GM19239 (cell line): ENCODE measurements at places on chromosomes 12 and 14.
A peak's percentile ranks its signal among the peaks of the same experiment; 100 is the strongest.

DNA sequence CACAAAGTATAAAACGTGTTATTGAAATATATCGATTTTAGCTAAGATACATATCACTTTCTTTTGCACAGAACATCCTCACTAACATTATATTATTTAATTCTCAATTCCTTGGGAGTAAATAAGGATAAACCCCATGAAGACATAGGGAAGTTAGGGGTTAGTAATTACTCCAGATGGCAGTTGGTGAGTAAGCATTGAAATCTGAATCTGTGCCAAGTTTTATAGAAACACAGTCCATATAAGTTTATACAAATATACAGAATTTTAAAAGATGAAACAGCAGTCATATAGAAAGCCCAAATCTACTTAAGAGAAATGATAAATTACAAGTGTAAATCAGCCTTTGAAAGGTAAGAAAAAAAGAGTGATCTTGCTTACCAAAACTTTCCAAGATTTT, 200.4 kb upstream of the SYT10 start:
- DNase-seq, result no peak

DNA sequence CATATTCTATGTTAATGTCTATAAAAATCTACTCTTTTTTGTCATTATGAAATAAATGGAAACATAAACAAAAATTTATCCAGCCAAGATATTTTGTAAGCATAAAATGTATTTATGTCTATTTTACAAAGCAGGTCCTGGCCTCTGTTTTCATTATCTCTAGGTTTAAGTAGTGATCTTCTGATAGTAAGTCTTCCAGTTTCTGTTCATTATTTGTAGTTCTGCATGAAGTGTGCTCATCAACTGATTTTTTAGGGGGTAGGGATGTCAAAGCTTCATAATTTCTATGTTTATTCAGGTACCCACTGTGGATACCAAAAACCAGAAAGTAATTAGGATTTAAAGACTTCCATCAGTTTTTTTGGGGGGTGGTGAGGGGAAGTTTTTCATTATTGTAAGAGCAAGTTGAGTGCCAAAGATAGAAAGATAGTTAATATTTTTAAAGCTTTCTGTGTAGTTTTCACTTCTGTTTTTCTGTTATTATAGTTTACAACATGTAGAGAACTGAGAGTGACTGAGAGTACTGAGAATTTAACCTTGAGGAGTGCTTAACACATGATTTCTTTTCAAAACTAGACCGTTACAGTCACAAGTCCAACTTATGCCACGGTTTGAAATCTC, 30.6 kb upstream of the LMO3 start:
- no peak for DNase-seq

- DNase-seq, result no peak
Observed at GRCh38 chr12:120126635-120127005, 10.1 kb upstream of the RAB35 start.

GRCh38 chr14:89429199-89430181, 12.5 kb upstream of the FOXN3 start:
- DNase-seq, result no peak

GRCh38 chr14:91350813-91351511, 66.7 kb downstream of the CCDC88C start:
- DNase-seq, result peak; percentile 70

- DNase-seq, result no peak
Observed at GRCh38 chr14:22472466-22472865, 116.6 kb downstream of the DAD1 start.

GRCh38 chr14:53621921-53622320, 334.7 kb downstream of the BMP4 start:
- no peak for DNase-seq

- DNase-seq, result no peak
Observed at GRCh38 chr14:100221533-100222223, 17.3 kb upstream of the YY1 start.

- no peak for DNase-seq
Observed at GRCh38 chr14:70358631-70359030, 852 bp downstream of the COX16 start.

DNA sequence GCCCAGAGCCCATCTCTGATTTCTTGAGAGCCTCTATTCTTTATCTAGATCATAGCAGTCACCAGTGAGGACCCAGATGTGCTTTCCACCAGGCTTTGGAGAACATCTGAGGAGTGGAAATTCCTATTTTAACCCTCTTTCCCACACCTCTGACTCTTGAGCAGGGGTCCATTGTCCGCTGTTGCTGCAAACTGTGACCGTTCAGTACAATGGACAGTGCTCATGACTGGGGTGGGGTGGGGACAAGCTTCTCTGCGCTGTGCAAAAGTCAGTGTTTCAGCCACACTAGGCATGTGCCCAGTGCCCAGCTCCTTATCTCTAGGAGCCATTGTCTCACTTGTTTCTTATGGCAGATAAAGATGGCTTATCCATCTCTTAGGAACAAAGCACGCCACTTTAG, 16.9 kb upstream of the KRT7 start:
- DNase-seq, result no peak

DNA sequence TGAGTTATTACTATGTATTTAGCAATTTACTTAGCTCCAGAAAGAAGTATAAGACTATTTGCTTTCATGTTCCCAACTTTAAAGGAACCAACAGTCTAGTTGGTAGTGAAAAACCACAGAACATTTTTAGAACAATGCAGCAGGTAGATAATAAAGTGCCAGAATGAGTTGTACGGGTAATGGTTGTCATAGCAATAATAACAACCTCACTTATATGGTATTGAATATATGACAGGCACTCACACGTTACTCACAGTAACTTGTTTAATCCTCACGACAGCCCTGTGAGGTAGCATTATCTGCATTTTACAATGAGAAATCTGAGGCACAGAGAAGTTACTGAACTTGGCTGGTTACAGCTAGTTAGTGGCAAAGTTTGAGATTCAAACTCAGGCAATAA, 10.6 kb upstream of the GAPDH start:
- DNase-seq, result no peak

GRCh38 chr12:28369483-28369882, 179.2 kb downstream of the CCDC91 start:
- DNase-seq, result no peak

DNA sequence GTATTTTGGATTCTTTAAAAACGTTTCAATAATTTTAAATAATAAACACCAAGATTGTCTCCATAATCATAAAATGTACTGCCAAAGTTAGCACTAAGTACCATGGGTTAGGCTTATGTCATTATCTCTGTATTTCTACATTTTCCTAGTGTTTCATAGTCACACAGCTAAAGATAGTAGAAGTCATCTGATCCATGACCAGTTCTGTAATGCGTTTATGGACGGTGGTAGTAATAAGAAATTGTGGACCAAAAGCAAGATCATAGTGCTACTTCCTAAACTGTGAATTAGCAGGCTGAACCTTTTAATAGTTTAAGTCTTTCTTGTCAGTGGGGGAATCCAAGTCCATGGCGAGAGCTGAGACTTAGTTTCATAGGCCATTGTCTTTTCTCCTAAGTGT, 142.1 kb downstream of the AKAP6 start:
- DNase-seq, result no peak

DNA sequence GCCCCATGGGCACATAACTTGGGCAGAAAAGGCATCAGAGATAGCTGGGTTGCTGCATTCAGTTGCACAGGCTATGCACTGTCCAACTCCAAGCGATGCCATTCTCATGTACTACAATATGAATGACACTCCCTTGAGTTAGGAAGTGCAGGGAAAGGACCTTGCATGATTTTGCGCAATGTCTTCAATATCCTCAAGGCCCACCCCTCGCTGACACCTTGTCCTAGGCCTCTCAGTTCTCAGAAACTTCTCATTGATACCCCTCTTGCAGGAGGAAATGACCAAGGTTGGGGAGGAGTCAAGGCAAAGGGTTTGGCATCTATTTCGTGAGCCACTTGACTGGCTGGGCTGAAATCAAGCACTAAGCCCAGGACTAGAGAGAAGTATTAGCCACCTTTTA, 70.4 kb downstream of the ARL6IP4 start:
- no peak for DNase-seq

- no peak for DNase-seq
Observed at GRCh38 chr14:77805706-77806105, 5.8 kb downstream of the ADCK1 start.

DNA sequence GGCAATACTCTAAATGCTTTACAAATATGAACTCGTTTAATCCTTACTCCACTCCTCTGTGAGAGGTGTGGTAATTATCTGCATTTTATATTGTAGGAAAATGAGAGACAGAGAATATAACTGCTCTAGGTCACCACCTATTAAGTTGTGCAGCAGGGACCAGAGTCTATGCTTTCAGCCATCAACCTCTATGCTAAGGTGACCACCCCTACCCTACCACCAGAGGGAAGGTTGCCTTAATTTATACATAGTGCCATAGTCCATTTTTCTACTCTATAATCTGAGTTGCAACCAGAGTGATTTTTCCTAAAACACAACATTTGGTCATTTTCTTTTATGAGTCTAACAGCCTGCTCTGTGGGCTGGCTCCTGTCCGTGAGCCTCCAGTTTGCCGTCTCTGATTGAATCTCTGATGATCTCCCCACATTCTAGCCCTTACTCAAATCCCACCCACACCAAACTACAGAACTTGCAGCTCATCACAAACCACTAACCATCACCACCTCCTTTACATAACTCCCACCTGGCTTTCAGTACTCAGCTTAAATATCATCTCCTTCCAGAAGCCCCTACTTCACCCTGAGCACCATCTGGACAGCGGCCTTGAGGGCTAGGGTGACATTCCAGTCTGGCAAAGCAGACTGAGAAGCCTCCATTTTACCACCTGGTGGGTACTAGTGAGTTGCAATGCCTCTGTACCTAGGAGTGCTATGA, 126.6 kb downstream of the PPM1H start:
- DNase-seq, result no peak

DNA sequence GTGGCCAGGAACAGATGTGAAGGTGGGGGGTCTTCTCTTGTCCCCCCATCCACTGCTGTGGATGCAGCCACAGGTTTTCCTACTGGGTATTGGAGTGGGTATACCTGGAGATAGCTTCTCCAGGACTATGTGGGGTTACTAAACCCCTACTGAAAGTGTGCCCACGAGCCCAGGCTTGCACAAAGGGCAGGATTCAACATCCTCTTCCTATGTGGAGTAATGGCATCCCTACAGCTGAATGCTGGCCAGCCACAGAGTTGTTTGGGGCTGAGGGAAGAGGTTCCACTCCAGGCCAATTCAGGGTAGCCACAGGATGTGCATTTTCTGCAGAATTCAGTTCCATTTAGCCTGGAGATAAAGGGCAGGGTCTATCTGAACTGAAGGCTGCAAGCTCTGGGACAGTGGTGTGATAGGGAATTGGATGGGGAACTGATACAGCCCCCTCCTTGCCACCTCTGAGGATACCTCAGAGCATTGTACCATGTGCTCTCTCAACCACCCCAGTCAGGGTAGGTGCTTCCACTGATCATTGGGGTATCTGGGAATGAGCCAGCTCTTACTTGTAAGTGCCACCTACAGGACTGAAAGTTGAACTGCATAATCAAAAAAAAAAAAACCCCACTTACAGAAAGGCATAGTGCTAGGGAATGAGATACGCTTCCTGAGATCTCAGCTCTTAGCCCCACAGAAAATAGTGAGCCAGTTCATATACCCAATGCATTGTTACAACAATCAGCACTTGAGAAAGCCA, 187.1 kb downstream of the KITLG start:
- no peak for DNase-seq

GRCh38 chr12:112191840-112192321, 66.5 kb downstream of the TRAFD1 start:
- DNase-seq, result no peak

DNA sequence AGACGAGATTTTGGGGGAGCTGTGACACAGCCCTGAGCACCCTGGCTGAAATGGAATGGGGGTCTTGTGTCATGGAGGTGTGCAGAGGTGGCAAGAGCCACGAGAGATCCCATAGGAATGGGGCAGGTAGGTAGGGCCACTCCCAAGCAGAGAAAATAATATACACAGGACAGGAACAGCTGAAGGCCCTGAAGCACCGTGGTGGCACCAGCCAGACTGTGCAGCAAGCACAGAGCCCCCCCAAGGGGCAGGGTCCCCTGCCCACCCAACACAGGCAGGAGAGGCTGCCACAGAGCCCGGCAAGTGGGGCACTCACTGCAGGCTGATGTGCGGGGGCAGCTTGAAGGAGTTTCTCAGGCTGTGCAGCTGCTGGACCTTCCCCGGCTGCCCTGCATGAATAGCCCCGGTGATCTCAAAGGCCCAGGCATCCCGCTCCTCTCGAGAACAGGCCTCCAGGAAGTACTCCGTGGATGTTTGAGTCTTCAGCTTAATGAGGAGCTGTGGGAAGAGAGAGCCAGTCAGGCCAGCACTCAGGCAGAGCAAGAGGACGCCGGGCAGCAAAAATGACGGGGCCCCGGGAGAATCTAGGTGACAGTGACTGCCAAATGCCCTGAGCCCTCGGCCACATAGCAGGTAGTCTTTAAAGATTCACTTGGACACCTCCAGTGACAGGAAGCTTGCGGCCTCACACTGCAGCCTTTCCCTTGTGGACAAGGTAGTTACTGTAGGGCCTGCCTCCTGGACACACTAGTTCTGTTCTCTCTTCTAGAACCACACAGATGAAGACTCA, 16.7 kb downstream of the PLEK2 start:
- no peak for DNase-seq

GRCh38 chr12:96822641-96823040, 84.4 kb upstream of the NEDD1 start:
- DNase-seq, result no peak

GRCh38 chr14:61477712-61478462, 156.5 kb downstream of the PRKCH start:
- DNase-seq, result no peak

DNA sequence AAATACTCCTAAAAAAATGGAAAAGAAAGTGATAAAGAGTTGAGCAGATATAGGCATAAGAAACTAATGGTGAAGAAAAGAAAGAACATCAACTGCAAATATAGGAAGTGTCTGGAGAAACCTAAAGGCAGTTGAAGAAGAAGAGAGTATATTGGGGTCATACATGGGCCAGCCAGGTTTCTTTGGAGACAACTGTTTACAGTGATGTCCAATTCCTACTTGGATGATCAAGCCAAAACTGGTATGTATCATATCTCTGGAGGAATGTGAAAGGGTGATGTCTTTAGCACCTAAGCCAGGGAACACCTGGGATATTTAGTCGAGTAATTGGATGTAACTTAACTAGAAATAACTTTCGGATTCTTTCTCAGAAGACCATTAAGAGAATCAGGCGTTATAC, 129.3 kb upstream of the FLRT2 start:
- no peak for DNase-seq

DNA sequence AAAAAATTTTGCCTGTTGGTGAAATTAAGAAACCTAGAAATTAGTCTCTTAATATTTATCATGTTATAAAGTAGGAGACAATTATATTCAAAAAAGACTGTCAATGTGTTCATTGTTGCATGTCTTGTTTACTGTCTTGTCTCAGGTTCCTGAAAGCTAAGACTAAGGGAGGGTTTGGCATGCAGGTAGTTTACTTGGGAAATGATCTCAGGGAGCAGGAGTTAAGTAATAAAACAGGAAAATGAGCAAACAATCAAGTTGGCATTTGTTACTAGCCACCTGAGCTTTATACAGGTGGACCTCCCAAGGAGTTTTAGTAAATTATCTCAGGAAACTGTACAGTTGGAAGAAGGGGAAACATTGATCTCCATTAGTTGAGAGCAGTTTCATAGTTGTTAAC, 188.0 kb upstream of the MDGA2 start:
- DNase-seq, result no peak
